Spleen (tissue), 13 donors: ENCODE measurements at places on chromosomes 2 and 18. TPM values are rescaled to one million over a fixed set of nuclear protein-coding genes. Genes with fewer than 3 reads are reported as not detected.

SP5 gene
- not detected for total RNA-seq

DNA sequence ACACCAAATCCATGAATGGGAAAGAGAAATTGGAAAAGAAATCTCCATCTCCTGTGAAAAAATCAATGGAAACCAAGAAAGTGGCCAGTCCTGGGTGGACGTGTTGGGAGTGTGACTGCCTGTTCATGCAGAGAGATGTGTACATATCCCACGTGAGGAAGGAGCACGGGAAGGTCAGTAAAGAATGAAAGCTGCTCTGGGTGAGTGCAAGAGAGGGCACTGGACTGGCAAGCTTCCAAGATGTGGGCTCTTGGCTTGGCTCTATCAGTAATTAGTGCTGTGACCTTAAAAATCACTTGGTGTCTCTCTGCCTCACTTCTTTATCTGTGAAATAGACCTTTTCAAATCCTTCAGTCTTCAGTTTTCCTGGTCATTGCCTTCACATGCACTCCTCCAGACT, 89.0 kb downstream of the ZNF532 start:
- no peaks in the 10 kb centered on the region for H3K27me3 ChIP-seq
- no peaks in the 10 kb centered on the region for H3K4me1 ChIP-seq
- no peak overlapping the region for H3K4me3 ChIP-seq
- no peaks in the 10 kb centered on the region for H3K36me3 ChIP-seq
- no peak overlapping the region for H3K27ac ChIP-seq

DNA sequence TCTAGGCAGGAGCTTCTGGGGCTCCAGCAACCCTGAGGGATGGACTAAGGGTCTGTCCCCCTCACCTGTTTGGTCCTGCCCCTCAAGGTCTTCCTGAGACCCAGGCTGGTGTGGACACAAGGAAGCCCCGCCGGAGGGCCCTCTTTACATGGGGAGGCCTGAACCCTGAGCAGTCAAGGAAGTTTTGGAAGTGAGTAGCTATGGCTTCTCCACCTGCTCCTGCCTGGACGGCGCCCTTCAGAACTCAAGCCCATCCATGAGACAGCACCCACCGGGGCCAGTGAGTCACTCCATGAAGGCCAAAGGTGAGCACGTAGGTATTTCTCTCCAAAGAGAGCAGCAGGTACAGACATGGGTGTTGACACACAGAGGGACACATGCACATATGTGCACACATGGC, 98.2 kb upstream of the CTDP1 start:
- DNase-seq = peak; percentile 47
- peaks cover 23% of the 10 kb centered on the region for H3K4me1 ChIP-seq
- no peak overlapping the region for H3K27ac ChIP-seq
- no peaks in the 10 kb centered on the region for H3K36me3 ChIP-seq
- no peak overlapping the region for H3K4me3 ChIP-seq

DNA sequence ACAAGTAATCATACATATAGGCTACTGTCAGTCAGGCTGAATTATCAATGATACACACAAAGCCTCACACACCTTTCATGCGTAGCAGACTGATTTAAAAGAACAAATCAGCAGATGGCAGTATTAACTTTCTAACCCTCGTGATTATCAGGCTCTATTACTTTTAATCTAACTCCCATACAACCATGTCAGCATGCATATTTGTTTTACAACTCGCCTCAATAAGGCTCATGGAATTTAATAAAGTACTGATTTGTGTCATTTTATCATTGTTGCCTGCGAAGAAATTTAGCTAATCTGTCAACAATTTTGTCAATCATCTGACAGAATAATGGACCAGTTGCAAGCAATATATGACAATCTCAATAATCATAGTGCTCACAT, 82.8 kb downstream of the SLC25A12 start:
- no peaks in the 10 kb centered on the region for H3K4me1 ChIP-seq
- no peak overlapping the region for H3K27ac ChIP-seq
- no peak overlapping the region for H3K4me3 ChIP-seq
- DNase-seq = no peak
- H3K36me3 ChIP-seq = peaks cover 7% of the 10 kb centered on the region
- H3K27me3 ChIP-seq = no peaks in the 10 kb centered on the region

DNA sequence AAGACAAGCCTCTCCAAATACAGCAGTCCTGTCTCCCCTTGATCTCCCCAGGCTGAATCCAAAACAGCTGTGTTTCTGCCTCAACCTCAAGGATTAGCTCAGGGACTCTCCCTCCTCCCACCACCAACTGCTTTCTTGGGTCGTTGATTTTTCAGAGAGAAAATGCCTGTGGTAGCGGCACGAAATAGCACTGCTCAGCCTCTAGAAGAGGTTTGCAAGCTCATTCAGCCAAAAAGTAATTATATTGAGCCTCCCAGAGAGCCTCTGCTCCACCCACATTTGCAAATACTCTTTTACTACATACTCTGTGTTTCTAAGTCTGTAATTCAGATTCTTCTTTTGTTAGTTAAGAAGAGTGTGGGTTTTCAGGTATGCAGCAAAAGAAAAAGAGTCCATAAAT, 396.4 kb upstream of the TNP1 start:
- DNase-seq = no peak
- peak overlapping the region; percentile 24 for H3K27ac ChIP-seq
- H3K4me3 ChIP-seq = no peak overlapping the region
- H3K36me3 ChIP-seq = no peaks in the 10 kb centered on the region
- no peaks in the 10 kb centered on the region for H3K4me1 ChIP-seq
- no peaks in the 10 kb centered on the region for H3K27me3 ChIP-seq

- H3K27me3 ChIP-seq = no peaks in the 10 kb centered on the region
- H3K4me3 ChIP-seq = no peak overlapping the region
- no peak overlapping the region for H3K27ac ChIP-seq
- H3K36me3 ChIP-seq = no peaks in the 10 kb centered on the region
- no peak for DNase-seq
- no peaks in the 10 kb centered on the region for H3K4me1 ChIP-seq
These were observed 291.5 kb downstream of the TDRD15 start for GRCh38 chr2:21415234-21415633.

DNA sequence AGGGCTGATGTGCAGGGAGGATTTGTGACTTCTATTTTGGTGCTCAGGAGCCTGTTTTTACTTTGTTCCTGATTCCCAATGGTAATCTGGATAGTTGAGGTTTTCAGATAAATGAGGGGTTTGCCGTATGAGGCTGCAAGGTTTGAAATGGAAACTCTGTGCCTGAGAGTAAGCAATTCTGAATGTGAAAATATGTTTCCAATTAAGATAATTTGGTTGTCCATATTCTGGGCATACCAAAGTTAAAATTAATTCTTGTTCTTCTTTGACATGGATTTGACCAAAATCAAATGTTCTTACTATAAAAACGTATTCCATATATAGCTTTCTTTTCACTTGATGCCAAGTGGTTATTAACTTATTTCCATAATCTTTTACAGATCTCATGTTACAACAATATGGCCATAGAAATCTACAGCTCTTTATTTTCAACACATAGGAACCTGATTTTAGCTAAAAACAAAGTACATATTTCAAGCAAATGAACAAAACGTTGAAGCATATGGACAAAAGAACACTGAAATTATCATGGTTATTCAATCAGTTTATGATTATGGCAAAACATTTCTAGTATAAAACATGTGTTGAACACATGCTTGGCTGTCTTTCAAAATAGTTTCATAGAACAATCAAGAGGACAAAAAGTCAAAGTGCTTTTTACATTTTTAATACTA, 63.4 kb upstream of the ARHGAP28 start:
- no peaks in the 10 kb centered on the region for H3K27me3 ChIP-seq
- H3K36me3 ChIP-seq = no peaks in the 10 kb centered on the region
- no peaks in the 10 kb centered on the region for H3K4me1 ChIP-seq
- DNase-seq = no peak
